ENCODE measurements at places on chromosomes 6 and 20.

- DNase-seq = no peak
These were observed 80.9 kb downstream of the DNAH8 start for GRCh38 chr6:38796006-38796405.

- no peak for DNase-seq
These were observed 3.5 kb downstream of the ANKRD60 start for GRCh38 chr20:58224974-58225373.

DNA sequence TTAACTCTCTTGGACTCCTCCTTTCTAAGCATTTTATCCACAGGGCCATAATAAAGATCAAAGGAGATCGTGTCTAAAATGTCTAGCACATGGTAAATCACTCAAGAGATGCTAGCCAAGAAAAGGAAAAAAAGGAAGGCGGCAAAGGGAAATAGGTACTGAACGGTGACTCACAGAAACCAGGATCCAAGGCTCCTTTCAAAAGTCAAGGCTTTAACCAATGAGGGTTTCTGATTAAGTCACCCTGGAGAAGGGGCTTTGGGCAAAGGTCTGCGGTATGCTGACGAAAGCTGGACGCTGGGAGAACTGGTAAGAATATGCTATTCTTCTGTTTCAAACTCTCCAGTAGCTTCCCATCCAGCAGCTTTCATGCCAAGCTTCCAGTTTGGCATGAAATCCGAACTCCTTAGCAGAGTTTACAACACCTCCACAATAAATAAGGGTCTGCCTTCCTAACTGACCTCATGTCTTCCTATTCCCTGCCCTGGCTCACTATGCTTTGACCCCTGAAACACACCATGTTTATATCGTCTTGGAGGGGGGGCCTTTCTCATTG is 1.0 kb downstream of the TOMM34 start:
- no peak for DNase-seq

- no peak for DNase-seq
These were observed 11.9 kb upstream of the LATS1 start for GRCh38 chr6:149729824-149730223.

- DNase-seq = no peak
These were observed 15.3 kb downstream of the PPARD start for GRCh38 chr6:35357677-35358076.

- no peak for DNase-seq
These were observed 60.2 kb downstream of the MAFB start for GRCh38 chr20:40628877-40629276.

- no peak for DNase-seq
These were observed 21.1 kb upstream of the GMPR start for GRCh38 chr6:16217156-16217721.

GRCh38 chr6:147103694-147104093 is 100.5 kb upstream of the STXBP5 start:
- no peak for DNase-seq

DNA sequence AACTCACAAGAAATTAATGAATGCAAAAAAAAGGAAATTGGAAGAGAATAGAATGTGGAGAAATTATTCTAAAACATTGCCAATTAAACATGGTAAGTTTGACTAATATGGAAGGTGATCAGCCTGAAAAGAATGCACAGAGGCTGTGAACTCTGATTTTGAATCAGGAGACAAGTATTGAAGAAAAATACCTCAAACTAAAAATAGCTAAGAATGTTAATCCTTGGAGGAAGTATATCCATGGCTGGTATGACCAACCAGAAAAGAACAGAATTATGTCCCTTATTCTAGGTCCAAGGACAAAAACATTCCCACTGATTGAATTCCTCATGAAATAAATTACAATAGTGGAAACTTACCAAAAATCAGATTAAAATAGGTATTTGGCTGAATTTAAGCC is 7.3 kb upstream of the RIMS1 start:
- no peak for DNase-seq

- no peak for DNase-seq
These were observed 28.5 kb downstream of the CDC5L start for GRCh38 chr6:44415873-44416502.

DNA sequence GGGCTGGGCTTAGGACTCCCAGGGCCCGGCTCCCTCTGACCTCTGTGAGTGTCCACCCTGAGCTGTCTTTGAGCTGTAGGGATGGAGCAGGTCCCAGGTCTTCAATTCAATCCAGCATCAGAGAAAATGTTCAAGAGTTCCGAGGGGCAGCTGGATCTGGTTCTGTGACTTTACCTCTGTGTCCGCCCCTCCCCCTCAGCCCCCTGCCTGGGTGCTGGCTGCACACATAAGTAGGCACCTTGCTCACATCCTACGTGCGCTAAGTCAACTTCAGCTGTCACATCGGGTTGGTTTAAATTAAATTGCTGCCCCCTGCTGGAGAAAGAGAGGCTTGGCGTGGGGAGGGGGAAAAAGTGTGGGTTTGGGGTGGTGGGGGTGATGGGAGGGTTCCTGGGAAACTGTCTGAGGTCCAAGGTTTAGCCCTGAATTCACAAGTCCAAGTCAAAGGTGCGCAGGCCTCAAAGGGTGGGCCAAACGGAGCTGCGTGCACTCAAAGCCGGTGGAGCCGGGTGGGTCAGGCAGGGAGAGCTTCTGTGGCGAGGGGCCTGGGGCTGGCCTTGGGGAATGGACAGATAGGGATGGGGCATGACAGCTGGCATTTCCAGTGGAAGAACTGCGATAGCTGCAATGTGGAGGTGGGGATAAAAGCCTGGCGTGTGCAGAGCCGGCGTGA is 3.0 kb downstream of the WFDC5 start:
- DNase-seq = no peak

Measured in skeletal muscle cell (primary cell).